ENCODE measurements at places on chromosomes 11 and 22.

DNA sequence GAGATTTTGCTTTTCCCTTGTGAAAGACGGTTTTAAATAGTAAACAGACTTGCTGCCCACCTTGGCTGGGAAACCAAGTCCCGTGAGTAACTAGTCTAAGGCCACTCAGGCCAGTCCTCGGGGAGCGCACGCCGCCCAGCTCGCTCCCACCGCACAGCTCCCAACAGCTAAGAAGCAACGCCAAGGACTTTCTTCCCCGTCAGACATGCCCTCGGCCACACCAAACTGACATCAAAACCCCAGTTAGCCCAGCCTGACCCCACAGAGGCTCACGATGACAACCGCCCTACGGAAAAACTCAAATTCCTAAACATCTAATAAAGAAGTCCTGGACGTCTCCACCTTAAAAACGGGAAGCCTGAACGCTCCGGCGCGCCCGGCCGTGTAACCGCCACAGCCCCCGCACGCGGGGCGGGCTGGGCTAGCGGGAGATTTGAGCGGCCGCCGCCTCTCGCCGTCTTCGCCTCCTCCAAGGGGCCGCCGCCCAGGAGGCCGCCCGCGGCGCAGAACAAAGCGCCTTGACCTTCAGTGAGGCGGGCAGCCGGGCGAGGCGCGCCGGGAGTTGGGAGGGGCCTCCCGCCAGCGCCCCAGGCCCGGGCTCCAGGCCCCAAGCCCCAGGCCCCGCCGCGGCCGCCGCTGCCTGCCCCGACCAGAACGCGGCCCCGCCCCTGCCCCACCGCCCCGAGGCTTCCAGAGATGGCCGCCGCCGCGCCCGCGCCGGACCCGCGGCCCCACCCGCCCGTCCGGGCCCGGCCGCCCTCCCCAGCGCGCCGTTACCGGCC lies 486 bp downstream of the NAP1L4 start:
- DNase-seq: no peak

DNA sequence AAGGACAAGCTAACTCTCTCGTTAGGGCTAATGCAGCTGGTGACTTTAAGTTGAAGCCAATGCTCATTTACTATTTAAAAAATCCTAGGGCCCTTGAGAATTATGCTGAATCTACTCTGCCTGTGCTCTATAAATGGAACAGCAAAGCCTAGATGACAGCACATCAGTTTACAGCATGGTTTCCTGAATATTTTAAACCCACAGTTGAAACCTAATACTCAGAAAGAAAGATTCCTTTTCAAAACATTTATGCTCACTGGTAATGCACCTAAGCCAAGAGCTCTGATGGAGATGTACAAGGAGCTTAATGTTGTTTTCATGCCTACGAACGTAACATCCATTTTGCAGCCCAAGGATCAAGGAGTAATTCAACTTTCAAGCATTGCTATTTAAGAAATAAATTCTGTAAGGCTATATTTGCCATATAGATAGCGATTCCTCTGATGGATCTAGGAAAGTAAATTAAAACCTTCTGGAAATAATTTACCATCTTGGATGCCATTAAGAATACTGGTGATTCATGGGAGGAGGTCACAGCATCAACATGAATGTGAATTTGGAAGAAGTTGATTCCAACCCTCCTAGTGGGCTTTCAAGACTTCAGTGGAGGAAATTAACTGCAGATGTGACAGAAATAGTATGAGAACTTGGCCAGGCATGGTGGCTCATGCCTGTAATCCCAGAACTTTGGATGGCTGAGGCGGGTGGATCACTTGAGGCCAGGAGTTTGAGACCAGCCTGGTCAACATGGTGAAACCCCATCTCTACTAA lies 14.5 kb downstream of the XNDC1N start:
- DNase-seq: no peak

DNA sequence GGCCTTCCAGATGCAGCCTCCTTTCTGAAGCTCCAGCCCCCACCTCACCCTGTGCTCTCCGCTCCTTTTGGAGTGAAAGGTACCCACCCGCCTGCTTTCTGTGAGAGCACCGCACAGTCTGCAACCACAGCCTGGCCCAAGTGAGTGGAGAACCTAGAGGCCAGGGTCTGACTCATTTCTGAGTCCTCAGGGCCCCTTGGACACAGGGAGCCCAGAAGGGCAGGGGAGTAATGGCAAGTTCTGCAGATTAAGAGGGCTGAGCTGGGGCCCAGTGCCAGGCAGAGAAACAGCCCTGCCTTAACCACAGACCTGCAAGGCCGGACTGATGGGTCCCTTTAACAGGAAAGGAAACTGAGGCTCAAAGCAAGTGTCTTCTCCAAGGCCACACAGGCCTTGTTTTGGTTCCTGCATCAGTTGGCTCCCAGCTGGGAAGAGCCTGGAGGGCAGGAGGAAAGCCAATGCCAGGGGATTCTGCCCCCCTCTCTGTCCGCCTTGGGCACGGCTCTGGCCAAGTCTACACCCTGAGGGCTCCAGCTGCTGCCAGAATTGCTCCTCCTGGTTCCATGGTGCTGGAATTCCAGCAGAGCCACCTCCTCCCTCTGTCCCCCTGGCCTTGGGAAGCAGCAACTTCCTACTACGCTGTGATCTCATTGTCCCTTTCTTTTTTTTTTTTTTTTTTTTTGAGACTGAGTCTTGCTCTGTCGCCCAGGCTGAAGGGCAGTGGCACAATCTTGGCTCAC lies 55.1 kb downstream of the CYTH4 start:
- no peak for DNase-seq

- DNase-seq: no peak
Measured at GRCh38 chr11:126573325-126573978, 218.0 kb downstream of the ST3GAL4 start.

GRCh38 chr11:13962562-13963168 lies at the start of gene SPON1:
Gene SPON1 (plus strand): TSS chr11:13962723. CDS start chr11:13962905, 182 bp downstream.
- peak; percentile 79 for DNase-seq

DNA sequence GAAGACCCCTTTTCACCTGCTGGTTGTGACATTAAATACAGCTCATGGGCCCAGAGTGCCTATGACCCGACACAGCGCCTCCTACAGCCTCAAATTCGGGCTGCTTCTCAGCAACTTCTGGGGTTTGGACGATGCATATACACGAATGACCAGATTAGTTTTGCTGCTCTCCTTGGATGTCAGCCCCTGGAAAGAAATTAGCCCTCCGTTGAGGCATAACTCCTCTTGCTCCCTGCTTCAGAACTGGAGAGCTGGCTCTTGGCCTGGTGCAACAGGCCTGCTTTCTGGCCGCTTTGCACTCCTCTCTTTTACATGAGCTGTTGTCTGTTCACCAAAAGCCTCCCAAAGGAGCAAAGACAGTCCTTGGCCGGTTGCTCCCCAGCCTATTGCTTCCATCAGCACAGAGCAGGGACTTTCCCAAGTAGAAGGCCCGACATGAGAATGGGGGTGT lies 3.3 kb downstream of the TECTA start:
- DNase-seq: no peak

DNA sequence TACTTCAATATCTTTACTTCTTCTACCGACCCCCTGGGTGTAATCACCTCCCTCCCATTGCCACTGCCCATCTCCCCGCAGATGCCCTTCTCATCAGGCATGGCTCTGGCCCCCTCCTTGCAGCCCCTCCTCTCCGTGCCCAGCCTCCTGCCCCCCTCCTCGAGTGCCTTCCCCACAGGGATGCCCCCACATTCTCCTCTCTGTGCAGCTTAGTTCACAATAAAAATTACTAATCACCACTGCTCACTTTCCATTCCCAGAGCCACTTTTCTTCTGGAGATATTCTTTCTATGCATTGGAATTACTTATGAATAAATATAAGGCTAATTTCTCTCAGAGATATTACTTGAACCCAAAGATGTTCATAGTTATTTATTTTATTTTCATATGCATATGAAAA lies 22.1 kb downstream of the IFITM10 start:
- DNase-seq: no peak

DNA sequence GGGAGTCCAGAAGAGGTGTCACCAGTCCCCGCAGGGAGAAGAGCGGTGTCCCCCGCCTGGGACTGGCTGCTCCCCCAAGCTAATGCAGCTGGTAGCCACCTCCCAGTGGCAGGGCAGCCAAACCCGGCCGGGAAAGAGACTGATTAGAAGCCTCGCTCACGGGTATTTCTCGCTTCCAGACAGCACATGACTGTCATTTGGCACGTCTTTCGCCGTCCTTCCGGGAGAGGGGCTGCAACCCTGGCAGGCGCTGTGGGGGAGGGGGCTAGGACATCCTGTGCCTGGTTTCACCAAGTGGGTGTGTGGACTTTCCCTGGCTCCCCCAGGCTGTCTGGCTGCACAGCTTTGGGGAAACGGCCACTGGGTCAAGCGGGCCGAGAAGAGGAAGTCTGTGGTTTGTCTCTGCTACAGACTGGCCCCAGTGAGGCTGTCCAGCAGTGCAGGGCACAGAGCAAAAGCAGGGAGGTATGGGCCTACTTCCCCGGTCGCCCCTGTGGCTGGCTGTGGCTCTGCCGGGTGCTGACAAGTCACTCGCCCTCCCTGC lies 3.8 kb downstream of the CD81 start:
- no peak for DNase-seq

DNA sequence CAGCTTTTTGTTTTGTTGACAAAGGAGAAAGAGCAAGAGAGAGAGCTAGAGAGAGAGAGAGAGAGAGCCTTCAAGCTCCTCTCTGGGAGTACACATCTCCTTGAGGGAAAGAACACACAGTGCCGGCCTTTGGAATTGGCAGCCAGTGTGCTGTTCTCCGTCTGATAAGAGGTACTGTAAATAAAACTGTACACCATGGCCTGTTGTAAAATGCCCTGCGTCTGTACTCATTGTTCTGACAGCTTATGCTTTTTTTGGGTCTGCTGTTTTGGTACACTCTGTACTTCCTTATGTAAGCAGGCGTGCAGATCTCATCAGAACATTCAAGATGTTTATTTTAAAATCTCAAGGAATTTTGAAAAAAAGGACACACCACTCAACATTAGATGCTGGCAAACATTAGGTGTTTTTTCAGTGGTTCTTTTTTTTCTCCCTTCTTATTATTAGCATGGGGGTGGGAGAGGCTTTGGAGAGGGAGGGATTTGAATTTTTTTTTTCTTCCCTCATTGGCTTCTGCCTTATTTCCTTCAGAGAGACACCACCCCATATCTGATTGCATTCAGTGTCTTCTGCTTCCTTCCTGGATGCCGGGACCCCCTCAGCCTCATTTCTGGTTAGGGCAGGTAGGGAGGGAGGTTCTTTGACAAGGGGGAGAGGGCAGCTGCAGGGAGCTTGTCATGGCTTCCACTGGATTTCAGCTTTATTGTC lies 116.8 kb upstream of the NNMT start:
- DNase-seq: no peak

GRCh38 chr11:121929581-121929980 lies 186.4 kb downstream of the BLID start:
- peak; percentile 77 for DNase-seq

DNA sequence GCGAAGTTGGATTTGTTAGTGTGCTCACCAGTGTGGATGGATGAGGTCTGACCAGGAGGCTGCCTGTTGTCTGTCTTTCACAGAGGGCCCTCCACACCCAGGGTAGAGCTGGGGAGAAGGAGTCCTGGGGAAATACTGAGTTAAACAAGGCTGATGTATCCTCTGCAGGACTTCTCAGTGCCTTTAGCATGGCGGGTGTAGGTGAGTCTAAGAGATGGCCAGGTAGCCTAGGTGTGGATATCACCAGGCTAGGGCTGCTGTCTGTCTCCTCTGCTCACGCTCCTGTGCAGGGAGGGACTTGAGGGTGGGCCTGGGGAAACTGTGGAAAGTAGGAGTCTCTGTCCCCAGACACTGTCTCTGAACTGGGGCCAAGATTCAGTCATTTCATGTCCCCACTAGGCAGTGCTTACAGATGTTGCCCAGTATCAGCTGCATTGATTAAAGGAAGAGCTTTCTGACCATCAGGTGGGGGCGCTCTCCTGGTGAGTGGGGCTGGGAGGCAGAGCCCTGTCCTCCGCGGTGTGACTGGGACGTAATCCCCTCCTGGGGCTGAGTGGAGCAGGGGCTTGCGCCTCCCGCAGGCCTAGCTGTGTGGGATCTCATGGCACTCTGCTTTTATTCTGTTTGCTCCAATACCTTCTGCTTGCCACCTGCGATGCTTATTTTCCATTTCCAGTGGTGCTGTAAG lies 35.5 kb upstream of the CCDC188 start:
- DNase-seq: no peak

DNA sequence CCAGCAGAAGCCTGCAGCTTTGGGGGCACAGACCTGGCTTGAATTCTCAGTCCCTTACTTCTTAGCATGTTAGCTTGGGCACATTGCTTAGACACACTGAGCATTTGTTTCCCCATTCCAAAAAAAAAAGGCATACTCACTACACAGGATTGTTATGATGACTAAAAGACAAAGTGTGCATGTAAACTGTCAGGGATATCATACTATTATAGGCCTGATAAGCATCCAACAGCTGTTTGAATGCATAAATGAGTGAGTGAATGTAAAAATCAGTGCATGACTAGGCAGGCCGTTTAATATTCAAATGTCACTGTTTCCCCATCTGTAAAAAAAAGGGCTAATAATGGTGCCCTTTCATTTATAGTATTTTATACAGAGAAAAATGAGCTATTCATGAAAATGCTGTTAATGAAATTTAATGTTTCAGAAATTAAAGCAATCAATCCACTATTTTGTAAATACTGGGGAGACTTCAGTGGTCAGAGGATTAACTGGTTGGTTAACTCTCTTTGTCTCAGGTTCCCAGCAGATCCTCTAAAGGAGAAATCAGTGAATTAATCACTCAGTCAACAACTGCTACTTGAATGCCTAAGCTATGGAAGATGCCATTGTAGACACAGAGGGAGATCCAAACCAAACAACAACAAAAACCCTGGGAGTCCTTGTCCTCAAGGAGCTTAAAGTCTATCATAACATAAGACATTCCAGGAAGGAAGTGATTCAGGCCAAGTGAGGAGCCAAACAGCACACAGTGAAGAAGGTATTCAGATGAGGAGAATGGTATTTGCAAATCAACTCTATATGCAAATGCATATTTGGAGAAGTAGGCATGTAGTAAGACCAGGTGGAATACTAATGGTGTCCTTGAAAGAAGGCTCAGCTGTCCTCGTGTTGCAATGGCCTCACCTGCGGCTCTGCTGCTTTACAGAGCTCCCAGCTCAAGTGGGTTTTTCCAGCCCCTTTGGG lies 26.8 kb downstream of the BARX2 start:
- DNase-seq: no peak

DNA sequence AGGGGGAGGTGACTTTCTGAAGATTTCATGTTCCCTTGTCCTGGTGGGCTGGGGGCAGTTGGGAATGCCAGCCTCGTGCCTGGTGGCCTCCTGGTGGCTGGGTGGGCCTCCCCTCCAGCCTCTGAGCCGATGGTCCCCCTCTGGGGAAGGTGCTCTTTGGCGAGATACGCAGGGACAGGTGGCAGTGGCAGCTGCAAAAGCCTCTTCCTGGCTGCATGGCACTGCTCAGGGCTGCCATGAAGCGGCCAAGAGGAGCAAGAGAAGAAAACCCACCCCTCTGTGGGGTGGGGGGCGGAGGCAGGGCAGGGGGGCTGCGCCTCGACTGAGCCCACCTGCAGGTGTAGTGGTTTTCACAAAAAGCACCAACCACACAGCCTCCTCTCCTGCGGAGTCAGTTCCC lies 61.8 kb upstream of the PHF21B start:
- no peak for DNase-seq

GRCh38 chr22:31148953-31149627 lies 8.8 kb upstream of the PLA2G3 start:
- no peak for DNase-seq

- DNase-seq: peak; percentile 50
Measured at GRCh38 chr11:119472186-119472855, 49.3 kb upstream of the THY1 start.

Measured in left forelimb (tissue), 1 donor.